ENCODE measurements at places on chromosomes 3 and 15.

DNA sequence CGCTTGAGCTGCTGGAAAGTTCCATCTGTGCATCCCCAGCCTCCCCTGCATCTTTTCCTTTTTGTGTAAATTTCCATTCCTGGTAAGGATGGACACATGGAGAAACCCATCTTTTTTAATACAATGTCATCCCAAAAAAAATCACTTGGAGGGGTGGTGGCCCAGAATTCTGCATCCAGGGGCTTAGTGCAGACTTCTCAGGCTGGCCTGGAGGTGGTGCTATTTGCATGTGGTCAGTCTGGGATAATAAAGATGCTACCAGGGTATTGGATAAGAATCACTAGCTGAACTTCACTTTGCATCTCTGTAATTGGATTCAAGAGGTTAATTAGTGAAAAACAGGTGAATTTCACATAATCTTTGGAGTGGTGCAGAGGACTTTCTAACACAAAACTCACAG is 1.8 kb upstream of the ZSCAN2 start:
- DNase-seq: no peak

DNA sequence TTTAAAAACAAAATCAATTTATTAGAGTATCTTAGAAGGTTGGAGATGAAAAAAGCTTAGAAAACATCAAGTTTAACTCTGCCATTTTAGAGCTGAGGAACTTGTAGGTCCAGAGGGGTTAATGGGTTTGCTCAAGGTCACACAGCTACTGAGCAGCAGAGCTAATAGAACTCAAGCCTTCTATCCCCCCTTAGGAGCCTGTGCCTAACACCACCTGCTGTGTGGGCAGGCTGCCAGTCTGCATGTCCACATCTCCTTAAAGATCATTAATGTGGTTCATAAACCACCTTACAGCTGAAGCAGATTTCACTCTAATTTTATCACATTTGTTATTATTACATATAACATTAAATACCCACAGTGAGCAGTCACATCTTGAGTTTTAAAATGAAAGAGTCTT is 14.1 kb upstream of the SLC35G2 start:
- DNase-seq: no peak

DNA sequence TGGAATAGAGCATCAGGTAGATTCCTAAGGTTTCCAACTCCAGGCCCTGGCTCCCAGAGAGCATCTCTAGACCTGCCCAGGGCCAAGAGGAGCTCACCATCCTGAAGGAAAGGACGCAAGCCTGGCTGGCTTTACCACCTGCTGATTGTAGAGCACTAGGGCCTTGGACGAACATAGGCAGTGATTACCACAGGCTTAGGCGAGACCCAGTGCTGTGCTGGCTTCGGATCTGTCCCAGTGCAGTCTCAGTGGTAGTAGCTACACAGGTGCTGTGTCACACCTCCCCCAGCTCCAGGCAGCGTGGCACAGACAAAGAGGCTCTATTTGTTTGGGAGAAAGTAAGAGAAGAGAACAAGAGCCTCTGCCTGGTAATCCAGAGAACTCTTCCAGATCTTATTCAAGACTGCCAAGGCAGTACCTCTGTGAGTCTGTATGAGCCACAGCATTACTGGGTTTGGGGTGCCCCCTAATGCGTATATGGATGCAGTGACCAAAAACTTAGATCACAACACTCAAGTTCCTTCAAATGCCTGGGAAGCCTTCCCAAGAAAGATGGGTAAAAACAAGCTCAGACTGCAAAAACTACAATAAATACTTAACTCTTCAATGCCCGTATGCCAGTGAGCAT is 25.4 kb downstream of the ISG20 start:
- DNase-seq: no peak

- DNase-seq: no peak
Observed at GRCh38 chr3:106089806-106090205, 221.0 kb upstream of the CBLB start.

GRCh38 chr15:26877831-26878230 is 11.0 kb downstream of the GABRA5 start:
- no peak for DNase-seq

GRCh38 chr3:176755977-176756376 is 441.3 kb downstream of the TBL1XR1 start:
- DNase-seq: no peak

DNA sequence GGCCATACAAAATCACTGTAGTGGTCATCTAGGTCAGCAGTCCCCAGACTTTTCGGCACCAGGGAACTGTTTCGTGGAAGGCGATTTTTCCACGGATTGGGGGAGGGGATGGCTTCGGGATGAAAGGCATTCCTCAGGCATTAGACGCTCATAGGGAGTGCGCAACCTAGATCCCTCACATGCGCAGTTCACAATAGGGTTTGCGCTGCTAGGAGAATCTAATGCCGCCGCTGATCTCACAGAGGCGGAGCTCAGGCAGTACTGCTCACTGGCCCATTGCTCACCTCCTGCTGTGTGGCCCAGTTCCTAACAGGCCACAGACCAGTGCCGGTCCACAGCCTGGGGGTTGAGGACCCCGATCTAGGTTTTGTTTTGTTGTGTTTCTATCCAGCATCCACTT is 200.1 kb downstream of the SLC9A9 start:
- DNase-seq: no peak

GRCh38 chr3:35659768-35660167 is 20.4 kb downstream of the ARPP21 start:
- DNase-seq: no peak

DNA sequence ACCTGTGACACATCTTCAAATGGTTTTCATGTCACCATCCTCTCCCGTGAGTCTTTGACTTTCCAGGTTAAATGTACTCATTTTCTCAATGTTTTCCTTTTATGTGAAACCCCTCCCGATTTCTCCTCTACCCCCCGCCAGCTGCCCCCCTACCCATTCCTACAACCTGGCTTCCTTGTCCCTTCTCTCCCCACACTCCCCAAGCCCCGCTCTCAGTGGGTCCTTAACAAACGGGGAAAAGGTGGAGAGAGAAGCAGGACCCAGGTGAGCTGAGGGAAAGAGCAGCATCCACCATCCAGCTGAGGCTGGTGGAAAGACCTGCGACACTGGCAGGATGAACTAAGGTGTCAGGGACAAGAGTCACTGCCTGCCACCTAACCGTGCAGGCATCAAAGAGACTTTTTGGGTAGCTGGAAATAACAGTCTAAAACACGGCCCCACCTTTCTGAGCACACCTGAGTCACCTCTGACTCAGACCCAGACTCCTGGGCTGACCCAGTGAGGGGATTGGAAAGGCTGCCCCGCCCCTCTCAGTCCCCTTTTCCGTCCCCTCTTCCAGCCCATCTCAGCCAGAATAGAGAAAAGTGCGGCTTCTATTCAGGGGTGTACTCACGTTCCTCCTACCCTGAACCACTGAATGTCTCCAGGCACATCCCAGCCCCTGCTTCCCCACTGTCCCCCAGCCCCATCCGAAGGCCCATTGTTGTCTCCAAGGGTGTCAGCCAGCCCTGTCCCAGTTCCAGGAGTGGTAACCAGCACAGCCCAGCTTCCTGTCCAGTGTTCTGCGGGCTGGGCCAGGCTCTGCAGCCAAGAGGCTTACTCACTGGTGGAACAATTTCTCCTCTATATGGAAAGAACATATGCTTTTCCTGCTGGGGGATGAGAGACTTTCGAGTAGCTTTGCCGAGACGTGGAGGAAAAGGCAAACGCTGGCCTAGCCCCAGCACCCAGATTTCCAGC is 20.4 kb downstream of the ISG20 start:
- DNase-seq: no peak

GRCh38 chr3:31772758-31773473 is 208.1 kb downstream of the OSBPL10 start:
- DNase-seq: no peak

GRCh38 chr15:56948764-56949101 is 30.3 kb downstream of the TCF12 start:
- DNase-seq: no peak

DNA sequence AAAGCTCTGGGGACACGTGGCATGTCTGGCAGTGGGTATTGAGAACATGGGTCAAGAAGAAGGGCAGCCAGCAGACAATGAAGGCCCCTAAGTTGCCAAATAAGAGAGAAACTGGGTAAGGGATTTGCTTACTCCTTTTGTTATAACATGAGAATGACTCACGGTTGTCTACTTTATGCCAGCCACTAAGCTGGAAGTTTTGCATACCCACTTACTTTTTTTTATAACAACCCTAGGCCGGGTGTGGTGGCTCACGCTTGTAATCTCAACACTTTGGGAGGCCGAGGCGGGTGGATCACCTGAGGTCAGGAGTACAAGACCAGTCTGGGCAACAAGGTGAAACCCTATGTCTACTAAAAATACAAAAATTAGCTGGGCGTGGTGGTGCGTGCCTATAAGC is 50.0 kb downstream of the DRD3 start:
- no peak for DNase-seq

GRCh38 chr3:190449801-190450200 is at the start of gene TMEM207:
TMEM207 (minus strand) TSS chr3:190449901; CDS start chr3:190449809, 92 bp downstream.
- no peak for DNase-seq

DNA sequence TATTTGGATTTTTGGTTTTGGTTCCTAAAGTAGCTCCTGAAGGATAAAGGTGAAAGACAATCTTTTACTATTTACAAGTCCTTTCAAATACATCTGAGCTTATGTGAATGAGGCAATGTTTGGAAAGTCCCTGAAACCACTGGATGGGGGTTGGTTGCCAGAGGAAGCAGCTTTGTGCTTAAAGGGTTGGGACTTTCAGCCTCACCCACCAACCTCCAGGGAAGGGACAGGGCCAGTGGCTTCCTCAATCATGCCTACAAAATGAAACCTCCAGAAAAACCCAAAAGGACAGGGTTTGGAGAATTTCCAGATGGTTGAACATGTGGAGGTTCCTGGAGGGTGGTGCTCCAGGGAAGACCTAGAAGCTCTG is 20.9 kb upstream of the ABHD17C start:
- DNase-seq: no peak

DNA sequence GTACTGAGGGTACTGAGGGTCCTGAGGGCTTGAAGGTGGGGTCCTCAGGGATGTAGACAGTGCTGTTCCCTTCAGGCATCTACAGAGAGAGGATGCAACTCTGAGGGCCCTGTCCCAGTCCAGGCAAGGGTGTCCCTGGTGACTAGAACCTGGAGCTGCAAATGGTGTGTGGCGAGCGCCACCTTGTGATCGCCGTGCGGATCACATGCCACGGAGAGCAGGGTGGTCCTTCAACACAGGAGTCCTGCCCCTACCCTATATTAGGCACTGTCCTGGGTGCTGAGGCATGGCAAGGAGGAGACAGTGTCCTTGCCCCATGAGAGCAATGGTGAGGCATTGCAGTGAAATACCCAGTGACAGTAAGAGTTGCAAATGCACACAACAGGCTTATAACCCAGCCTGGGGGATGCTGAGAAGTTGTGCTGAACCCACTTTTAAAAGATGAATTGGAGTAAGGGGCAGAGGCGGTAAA is 23.6 kb downstream of the RHCG start:
- no peak for DNase-seq

DNA sequence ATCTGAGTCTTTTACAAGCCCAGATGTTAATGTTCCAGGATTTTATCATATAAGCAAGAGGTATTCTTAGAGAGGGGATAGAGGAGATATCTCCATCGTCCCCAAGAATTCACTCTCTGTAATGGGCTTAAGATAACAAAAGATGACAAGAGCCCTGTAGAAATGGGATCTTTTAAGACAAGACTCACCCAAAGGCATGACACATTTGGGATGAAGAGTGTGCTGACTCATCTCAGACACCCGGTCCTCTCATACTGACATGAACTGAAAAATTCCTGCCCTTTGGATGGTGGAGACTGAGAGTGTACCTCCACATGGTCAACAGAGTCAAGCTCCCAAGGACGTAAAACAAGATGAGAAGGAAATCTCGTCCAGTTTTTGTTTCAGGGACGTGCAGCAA is 11.0 kb downstream of the LEKR1 start:
- DNase-seq: no peak

GRCh38 chr3:184289426-184289938 is 9.6 kb upstream of the PSMD2 start:
- DNase-seq: no peak

- no peak for DNase-seq
Observed at GRCh38 chr3:136194409-136195257, 1.5 kb downstream of the MSL2 start.

- DNase-seq: no peak
Observed at GRCh38 chr3:45178183-45179023, 32.2 kb upstream of the CDCP1 start.

DNA sequence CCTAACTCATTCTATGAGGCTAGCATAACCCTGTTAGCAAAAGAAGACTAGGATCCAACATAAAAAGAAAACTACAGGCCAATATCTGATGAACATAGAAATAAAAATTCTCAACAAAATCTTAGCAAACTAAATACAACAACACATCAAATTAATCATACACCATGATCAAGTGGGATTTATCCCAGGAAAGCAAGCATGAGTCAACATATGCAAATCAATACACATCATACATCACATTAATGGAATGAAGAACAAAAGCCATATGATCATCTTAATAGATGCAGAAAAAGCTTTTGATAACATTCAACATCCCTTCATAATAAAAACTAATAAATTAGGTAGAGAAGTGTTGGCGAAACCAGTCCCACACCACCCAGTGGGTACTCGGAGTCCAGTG is 136.1 kb upstream of the MME start:
- DNase-seq: no peak

GRCh38 chr3:186207515-186207914 is 98.6 kb upstream of the ETV5 start:
- no peak for DNase-seq

DNA sequence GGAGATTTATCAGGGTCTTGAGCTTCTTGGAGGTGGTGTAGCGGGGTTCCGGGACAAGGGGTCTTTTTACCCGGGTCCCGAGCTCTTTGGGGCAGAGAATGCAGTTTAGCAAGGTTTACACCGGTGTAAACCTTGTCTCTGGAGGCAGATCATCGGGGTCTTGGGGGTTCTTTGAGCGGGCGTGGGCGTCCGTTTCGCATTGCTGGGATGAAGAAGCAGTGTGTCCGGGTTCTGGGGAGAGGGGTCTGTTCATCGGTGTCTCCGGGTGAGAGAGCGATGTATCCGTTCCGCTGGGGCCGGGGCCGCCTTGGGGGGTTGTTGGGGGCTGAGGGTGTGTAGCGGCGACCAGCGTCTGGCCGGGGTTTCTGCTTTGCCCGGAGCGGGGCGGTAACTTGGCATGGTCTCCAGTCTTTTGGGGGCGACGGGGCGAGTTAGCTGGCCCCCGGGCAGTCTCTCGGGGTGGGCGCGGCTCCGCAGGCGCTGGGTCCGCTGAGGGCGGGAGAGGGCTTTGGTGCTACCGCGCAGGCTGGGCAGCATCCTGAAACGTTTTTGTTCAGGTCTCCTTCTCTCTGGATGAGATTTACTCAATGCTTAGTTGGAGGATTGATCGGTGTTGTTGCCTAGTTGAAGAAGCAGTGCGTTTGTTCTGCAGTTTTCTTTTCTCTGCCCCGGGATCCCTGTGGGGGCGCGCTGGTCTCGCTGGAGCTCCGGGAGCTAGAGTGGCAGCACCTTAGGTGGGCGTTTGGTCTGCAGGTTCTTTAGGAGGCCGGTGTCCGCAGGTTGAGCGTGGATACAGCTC is 843 bp downstream of the GLCE start:
- no peak for DNase-seq

GRCh38 chr15:40990789-40991188 is 37.5 kb downstream of the CHAC1 start:
- no peak for DNase-seq

- DNase-seq: no peak
Observed at GRCh38 chr3:160676547-160677303, at the start of gene ARL14. ARL14 (plus strand) TSS chr3:160677160; CDS start chr3:160677347, 187 bp downstream.

Measured in omental fat pad (tissue), 4 donors.